ENCODE measurements at places on chromosomes 3 and 15.

- ATAC-seq: no peak
Measured at GRCh38 chr3:114816052-114816451, 331.0 kb downstream of the ZBTB20 start.

- ATAC-seq: no peak
Measured at GRCh38 chr3:55724407-55724784, 237.3 kb upstream of the WNT5A start.

DNA sequence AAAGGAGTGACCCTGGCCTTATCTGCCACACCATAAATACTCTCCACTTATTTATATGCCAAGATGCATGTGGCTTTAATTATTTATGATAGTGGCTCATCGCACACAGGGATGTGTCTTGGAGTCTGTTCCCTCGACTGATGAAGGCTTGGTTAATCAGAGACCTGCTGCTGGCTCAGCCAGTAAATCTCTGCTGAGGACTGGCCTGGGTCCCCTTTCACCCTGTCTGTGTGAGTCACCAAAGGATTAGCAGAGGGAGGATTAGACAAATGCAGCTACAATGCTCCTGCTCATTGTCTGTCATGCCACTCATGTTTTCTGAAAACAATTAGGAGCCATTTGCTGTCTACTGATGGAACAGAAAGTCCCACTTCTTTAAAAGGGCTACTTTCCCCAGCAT lies 226.8 kb downstream of the NTRK3 start:
- no peak for ATAC-seq

DNA sequence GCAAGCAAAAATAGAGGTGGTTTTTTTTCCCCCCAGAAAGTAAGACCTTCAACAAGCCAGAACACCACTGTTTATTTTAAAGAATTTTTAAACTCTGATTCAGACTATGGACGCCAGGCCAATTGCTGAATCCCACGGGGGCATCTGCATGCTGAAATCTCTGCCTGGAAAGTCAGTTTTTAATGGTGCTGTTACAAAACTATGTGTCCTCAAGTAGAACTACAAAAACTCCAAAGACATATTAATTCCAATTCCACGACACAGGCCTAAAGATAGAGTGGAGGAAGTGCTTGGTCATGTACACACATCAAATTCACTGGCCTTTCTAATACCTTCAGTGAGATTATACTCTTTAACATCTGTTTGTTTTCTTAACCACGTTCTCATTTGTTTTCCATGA lies 490.5 kb upstream of the NR2F2 start:
- no peak for ATAC-seq
